ENCODE measurements at places on chromosomes 5 and 9.

- no peak for DNase-seq
These were observed 14.7 kb downstream of the BICD2 start for GRCh38 chr9:92749934-92750315.

DNA sequence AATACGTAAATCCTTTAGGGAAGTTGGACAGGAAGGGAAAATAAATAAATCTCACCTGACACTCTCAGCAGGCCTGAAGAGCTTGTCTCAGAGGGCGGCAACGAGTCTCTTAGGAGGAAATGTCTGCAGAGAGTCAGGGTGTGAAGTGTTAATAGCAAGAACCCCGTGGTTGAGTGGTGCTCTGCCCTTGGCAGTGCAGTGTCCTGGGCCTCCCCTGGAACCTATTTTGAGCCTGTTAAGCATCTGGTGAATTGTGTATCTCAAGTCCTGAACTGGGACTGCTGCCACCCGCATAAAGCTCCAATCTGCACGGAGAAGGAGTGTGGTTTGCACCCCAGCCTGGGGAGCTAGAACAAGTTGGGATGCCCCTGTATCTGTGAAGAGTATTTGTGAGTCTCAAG lies 211.8 kb downstream of the GOLPH3 start:
- DNase-seq = no peak

DNA sequence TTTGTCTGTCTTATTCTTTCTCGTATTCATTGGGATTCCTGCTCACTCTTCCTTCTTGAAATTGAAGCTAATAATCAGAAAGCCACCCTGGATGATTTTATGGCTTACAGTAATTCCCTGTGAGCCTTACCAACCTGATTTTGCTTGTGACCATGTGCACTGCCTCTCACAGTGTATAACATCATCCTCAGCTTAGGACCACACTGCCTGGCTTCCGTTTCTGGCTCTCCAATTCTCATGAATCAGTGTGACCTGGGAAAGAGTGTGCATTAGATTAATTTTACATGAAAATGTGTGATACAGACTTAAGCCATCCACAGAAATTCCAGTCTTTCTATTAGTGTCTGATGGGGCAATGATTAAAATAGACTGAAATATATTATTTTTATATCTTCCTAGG lies 126.8 kb upstream of the DMRT1 start:
- no peak for DNase-seq

DNA sequence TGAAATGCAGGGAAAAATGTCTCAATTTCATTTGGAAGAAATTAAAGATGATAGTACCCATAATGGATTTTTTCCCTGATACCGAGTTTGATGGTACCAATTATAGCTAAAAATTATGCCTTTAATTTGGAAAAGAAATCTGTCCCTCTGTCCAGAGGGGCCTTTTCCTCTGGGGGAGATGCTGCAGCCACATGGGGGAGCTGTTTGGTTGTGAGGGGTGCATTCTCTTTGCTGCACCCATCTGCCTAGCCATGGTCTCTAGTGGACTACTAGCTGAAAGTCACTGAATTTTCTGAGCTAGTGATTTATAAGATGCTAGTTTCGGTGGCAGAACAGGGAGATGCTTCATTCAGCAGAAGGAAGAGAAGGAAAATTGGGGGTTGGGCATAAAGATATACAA lies 9.6 kb downstream of the SEC61B start:
- DNase-seq = peak; percentile 57

DNA sequence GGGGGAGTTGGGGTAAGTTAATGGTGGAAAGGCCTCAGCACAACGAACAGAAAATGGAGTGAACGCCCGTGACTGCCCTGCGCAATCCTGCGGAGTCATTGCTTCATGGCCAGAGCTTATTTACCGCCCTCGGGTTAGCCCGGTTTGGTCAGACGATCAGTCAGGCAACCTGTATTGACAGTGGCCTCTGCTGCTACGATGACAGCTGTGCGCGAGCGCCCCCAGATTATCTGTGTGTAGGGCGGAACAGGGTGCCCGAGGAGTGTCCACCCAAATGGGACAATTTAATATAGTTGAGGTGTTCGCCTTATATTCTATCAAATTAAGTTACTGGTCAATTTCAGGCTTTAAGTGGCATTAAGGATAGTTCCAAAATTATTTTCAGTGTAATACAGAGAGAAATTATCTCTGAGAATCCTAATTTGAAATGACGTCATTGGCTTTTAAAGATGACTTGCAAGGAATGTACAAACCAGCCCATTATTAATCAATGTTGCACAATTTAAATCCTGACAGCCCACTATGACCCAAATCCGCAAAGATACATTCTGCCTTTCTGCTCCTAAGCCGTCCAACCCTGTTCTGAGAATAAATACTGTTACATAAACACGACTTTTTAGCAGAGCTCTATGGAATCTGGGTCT lies 879 bp upstream of the UBQLN1 start:
- DNase-seq = peak; percentile 52

DNA sequence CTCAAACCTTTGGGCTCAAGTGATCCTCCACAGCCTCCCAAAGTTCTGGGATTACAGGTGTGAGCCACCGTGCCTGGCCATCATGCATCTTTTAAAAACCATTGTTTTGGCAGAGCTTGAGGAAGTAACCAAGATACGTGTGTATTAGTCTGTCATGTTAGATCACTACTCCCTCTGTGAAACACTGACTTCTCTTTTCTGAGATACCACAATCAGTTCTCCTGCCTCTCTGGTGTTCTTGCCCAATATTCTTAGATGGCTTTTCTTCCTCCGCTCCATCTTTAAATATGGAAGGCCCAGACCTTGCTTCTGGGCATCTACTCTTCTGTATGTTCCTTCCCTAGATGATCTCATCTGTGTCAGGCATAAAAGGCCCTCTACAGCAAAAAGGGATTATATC lies 14.2 kb upstream of the CCNB1 start:
- no peak for DNase-seq

- no peak for DNase-seq
These were observed at the start of gene CCDC187 for GRCh38 chr9:136303825-136304416. TSS of gene CCDC187 (minus strand) at chr9:136304094. CDS start at chr9:136303830, 264 bp downstream.

- no peak for DNase-seq
These were observed 33.3 kb downstream of the DMRT2 start for GRCh38 chr9:1083325-1083913.

DNA sequence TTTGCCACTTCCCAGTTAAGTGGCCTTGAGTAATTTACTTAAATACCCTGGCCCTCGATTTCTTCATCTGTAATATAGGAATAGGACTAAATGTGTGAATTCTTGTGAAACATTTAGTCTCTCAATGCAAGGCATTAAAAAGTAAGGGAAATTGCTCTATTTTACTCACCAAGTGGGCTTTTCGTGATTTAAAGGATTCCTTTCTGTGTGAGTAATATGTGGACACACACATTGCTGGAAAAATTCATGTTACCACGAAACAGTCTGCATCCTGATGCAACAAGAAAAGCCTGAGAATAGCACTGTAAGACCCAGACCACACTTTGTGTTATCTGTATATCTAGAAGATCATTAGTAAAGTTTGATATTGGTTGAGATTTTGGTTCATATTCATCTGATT lies 1243.0 kb upstream of the CDH9 start:
- DNase-seq = no peak

GRCh38 chr5:18216016-18216415 lies 581.8 kb downstream of the TAF11L14 start:
- DNase-seq = no peak

- DNase-seq = no peak
These were observed 23.9 kb downstream of the HMGXB3 start for GRCh38 chr5:150024346-150024984.

GRCh38 chr5:150323819-150324218 lies 21.1 kb upstream of the ARSI start:
- no peak for DNase-seq

- no peak for DNase-seq
These were observed 26.4 kb downstream of the FGD3 start for GRCh38 chr9:92973700-92974099.

- no peak for DNase-seq
These were observed 43.5 kb upstream of the RNF38 start for GRCh38 chr9:36443581-36443980.

DNA sequence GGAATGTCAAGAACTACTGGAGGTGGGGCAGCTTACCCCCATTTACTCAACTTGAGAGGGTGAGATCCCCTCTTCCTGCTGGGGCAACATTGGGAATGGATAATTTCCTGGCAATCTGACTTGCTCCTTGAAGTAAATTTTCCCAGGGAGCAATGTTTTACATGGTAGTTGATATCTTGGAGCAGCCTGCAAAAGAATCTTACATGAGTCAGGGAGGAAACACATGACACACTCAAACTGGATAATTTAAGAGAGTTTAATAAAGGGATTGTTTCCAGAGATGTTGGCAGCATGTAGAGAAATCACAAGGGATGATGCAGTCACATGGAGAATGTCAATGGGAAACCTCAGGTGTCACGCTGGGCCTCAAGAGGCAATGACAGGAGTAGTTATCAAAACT lies 212.5 kb downstream of the GAS1 start:
- DNase-seq = no peak

GRCh38 chr5:39024884-39025283 lies 49.3 kb downstream of the RICTOR start:
- no peak for DNase-seq

- no peak for DNase-seq
These were observed 5.1 kb downstream of the MGAT1 start for GRCh38 chr5:180797256-180798192.

- no peak for DNase-seq
These were observed 64.8 kb downstream of the DPYSL3 start for GRCh38 chr5:147445090-147445489.

GRCh38 chr9:130213911-130214761 lies 41.9 kb downstream of the NCS1 start:
- DNase-seq = no peak

DNA sequence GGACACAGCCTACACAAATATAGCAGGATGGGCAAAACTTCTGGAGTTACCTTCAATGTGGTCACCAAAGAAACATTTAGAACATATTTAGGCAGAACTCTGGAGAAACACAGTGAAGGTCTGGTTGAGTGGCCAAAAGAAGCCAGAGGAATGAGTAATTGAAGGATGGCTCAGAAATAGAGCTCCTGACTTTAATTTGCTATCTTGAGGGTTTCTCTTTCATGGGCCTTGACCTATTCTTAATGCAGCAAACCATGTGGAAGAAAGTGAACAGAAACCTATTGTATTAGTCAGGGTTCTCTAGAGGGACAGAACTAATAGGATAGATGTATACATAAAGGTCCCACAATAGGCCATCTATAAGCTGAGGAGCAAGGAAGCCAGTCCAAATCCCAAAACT lies 650.5 kb downstream of the ACTL7B start:
- no peak for DNase-seq

GRCh38 chr5:126138281-126138931 lies 284.8 kb upstream of the GRAMD2B start:
- DNase-seq = no peak

GRCh38 chr5:76283670-76284069 lies 119.4 kb upstream of the IQGAP2 start:
- no peak for DNase-seq

- no peak for DNase-seq
These were observed 26.1 kb upstream of the RETREG1 start for GRCh38 chr5:16642867-16643266.

GRCh38 chr5:68643064-68643463 lies 427.5 kb downstream of the PIK3R1 start:
- DNase-seq = no peak

GRCh38 chr9:470552-471194 lies 256.0 kb downstream of the DOCK8 start:
- no peak for DNase-seq

All from activated CD4-positive, alpha-beta T cell treated with anti-CD3 and anti-CD28 coated beads, Interleukin-2, amount 50 U/mL, for 48 hours (primary cell).